ENCODE measurements at places on chromosomes 13 and 19.

DNA sequence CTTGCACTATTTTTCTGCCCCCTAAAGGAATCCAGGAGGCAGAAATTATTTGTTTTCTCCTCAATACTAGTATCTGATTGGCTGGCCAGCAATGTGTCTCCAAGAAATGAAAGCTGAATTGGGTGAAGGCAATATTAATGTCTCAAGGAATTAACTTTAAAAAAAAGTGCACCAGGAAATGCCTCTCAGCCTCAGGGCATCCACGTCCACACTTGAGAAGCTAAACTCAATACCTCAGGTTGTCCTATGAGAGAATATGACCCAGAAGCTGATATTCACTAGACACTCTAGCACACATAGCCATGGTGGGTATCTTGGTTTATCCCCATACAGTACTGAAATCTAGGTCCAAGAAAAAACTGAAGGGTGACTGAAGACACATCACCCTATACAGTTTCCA lies 2.1 kb downstream of the ZNF91 start:
- DNase-seq: no peak

DNA sequence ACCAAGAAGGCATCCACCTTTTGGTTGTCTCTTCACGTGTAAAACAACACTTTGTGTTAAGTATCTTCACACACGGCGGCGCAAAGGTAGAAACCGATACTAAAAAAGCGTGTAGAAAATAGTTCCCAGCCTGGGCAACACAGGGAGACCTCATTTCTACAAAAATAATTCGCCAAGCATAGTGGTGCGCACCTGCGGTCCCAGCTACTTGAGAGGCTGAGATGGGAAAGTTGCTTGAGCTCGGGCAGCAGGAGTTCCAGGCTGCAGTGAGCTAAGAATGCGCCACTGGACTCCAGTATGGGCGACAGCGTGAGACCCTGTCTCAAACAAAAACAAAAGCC lies 573 bp upstream of the ERCC5 start:
- DNase-seq: no peak

- no peak for DNase-seq
Observed at GRCh38 chr13:95898256-95898655, 154.9 kb downstream of the UGGT2 start.

DNA sequence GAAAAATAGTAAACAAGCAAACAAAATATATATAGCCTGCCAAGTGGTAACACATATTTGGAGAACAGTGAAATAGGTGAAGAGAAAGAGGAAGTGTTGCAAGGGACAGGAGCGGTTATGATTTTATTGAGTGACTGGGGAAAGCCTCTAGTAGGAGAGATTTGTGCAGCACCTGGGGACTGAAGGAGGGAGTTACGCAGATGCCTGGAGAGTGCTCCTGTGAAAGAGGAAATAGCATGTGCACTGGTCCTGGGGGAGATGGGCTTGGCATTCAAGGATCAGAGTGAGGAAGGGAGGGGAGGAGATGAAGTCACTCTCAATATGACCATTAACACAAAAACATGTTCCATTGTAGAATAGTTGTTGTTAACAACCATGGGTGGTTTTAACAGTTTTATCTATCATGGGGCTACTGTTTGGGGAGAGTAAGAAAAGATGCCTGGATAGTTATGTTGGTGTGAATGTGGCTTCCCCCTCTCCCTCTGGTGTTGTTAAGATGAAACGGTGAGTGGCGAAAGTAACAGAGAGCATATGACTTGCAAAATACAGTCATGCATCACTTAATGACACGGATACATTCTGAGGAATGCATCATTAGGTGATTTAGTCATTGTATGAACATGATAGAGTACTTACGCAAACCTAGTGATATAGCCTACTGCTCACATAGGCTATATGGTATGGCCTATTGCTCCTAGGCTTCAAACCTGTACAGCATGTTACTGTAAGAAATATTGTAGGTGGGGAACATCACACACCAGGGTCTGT lies 251.7 kb upstream of the ARGLU1 start:
- DNase-seq: no peak

DNA sequence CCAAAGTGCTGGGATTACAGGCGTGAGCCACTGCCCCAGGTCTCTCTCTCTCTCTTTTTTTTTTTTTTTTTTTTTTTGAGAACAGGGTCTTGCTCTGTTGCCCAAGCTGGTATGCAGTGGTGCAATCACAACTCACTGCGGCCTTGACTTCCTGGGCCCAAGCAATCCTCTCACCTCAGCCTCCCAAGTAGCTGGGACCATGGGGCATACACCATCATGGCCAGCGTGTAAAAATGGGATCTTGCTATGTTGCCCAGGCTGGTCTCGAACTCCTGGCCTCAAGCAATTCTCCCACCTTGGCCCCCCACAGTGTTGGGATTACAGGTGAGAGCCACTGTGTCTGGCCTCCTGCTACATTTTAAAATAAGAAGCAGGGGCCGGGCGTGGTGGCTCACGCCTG lies 19.1 kb upstream of the FBN3 start:
- no peak for DNase-seq

GRCh38 chr13:67273001-67273400 lies 42.9 kb upstream of the PCDH9 start:
- DNase-seq: no peak
